Brain (organoid and tissue), 16 donors: ENCODE measurements at places on chromosomes 5 and 9. TPM values are rescaled to one million over a fixed set of nuclear protein-coding genes. Genes with fewer than 3 reads are reported as not detected.

Gene AJM1
- 10.5 TPM for polyA plus RNA-seq

Gene GHR
- polyA plus RNA-seq, result 0.20 TPM

Gene SOX30
- not detected for polyA plus RNA-seq

Gene ERCC8
- 5.6 TPM for polyA plus RNA-seq

Gene GRPEL2
- 4.3 TPM for polyA plus RNA-seq
